ENCODE measurements at places on chromosomes 7 and 10.
A peak's percentile ranks its signal among the peaks of the same experiment; 100 is the strongest.

- DNase-seq = no peak
Measured at GRCh38 chr10:76998451-76998850, 639.2 kb downstream of the KCNMA1 start.

DNA sequence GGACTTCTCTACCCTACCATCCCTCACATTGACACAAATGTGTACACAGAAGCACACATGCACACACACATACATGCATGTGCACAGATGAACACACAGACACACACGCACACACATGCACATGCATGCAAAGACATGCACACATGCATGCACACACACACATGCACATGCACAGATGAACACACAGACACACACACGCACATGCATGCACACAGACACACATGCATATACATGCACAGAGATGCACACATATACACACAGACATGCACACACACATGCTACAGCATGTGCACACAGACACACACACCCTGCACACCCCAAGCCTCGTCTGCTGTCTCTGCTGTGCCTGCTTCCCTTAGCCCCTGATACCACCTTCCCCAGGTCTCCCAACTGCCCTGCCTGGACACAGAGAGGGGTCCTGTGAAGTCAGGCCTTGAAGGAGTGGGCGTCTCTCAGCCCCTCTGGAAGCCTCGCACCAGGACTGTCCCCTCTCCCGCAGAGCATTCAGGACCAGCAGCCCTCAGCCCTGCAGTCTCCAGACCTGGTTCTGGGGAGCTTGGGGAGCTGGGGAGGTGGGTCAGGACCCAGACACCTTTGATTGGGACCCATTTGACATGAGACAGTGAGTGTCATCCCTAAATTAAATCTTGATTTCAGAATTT, 181.8 kb downstream of the DNAJB6 start:
- DNase-seq = no peak

DNA sequence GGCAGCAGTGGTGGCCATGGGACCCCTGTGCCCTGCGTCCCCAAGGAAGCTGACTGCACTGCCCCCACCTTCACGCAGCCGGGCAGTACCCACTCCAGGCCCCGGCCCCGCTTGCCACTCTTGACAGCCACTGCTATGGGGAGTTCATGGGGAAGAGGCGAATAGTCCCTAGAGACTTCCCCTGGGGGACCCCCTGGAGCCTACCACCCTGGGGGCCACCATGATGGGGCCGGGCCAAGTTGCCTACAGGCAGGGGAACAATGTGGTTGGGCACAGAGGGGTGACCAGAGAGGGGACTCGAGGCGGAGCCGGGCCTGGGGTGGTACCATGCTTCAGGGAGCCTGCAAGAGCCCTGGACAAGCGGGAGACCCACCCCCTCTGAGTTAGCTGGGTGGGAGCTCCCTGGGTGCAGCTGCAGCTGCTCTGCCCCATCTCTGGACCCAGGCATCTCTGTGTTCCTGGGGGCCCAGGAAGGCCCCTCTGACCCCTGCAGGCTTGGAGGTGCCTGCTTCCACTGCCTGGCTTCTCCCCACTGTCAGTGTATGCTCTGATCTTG, 567.6 kb downstream of the GRM8 start:
- DNase-seq = no peak

GRCh38 chr7:13998866-13999265, 9.4 kb upstream of the ETV1 start:
- no peak for DNase-seq

DNA sequence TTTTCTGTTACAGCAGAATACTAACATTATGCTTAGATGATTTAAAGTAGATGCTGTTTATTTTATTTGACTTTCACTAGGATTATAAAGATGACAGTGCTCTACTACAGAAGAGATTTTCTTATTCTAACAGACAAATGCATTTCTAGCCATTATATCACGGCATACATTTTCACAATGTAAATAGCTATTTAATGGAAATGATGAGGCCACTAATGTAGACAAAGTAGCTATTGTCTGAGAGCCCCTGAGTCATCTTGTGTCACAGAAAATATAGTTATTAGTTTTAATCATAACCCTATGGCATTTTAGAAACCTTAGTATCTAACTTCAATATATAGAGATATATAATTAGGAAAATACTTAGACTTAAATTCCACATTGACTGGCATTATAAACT, 158.0 kb upstream of the AHR start:
- no peak for DNase-seq

GRCh38 chr7:120733143-120733542, 124.8 kb downstream of the TSPAN12 start:
- peak; percentile 94 for DNase-seq

All from HCEC 1CT (cell line).